Stimulated activated naive B cell treated with anti-CD40 and anti-IgM and Interleukin-4, amounts not matched to agents 10 μg/mL and 1 μg/mL and 100 μg/mL, for 72 hours (primary cell): ENCODE measurements at places on chromosomes 2 and 18.

GRCh38 chr18:57889841-57890240 lies 86.7 kb upstream of the ATP8B1 start:
- DNase-seq: no peak

GRCh38 chr2:75055820-75056675 lies 97.6 kb downstream of the POLE4 start:
- DNase-seq: no peak

GRCh38 chr2:200406379-200406778 lies 99.9 kb downstream of the SPATS2L start:
- no peak for DNase-seq

GRCh38 chr2:24626131-24626530 lies 135.1 kb downstream of the NCOA1 start:
- DNase-seq: no peak

- no peak for DNase-seq
These were observed 91.2 kb downstream of the HDAC4 start for GRCh38 chr2:239309398-239310245.

- DNase-seq: no peak
These were observed 127.5 kb upstream of the MMADHC start for GRCh38 chr2:149715005-149715592.

DNA sequence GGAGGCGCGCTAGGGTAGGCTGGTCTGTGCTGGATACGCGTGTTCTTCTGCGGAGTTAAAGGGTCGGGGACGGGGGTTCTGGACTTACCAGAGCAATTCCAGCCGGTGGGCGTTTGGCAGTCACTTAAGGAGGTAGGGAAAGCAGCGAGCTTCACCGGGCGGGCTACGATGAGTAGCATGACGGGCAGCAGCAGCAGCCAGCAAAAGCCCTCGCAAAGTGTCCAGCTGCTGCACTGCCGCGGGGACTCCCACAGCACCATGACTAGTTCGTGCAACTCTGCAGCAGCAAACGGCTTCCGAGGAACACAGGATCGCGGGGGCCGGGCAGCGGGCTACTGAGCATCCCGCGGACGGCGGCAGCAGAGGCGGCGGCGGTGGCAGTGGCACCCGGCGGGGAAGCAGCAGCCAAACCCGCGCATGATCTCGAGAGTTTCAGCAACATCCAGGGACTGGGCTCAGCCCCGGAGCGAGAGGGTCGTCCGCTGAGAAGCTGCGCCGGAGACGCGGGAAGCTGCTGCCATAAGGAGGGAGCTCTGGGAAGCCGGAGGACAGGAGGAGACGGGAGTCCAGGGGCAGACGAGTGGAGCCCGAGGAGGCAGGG lies 368 bp downstream of the TMEFF2 start:
- no peak for DNase-seq

DNA sequence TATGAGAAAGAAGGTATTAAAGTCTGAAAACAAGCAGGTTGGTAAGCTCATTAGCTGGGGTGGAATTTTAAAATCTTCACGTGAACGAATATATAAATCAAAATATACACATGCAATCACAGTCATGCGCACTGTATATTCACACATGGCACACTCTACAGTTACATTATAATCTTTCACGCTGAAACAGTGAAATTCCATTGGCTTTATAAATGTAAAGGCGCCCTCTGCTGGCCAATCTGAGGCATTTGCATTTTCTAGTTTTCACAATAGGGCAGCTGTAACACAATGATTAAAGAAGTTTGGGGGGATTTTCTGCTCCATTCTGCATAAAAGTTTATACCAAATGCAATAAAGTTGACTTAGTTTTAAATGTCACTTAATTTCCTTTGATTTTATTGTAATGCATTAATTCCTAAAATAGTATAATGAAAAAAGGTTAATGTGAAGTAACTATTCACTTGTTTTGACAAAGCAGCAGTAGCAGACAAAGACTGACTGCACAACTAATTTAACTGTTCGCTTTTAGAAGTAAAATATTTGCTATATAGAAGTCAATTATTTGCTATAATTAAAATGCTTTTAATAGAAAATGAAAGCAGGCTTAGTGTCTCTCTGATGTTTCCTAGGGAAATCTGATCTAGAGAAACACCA lies 17.2 kb downstream of the IFIH1 start:
- DNase-seq: no peak

DNA sequence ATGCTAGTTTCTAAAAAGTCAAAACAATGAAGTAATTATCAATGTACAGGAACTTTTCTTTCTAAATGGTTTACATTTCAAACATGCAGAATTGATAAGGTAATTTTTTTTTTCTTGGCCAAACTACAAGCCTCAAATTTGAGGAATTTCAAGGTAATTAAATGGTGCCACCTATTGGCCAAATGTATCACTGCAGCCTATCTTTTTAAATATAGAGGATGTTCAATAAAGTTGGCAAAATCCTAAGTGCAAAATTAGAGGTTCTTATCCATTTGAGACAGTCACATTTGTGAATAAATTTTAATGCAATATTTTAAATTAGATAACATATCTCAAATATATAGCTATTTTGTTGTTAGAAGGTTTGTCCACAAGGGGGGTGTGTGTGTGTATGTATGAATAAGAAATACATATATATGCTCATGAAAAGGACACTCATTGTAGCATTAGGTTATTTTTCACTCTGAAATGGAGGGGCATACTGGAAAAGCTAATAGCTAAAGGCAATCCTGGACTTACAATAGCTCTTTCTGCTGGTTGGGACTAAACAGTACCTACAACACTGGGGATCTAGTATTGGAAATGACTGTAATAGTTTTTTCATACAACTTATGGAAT lies 26.2 kb downstream of the MMADHC start:
- DNase-seq: no peak

DNA sequence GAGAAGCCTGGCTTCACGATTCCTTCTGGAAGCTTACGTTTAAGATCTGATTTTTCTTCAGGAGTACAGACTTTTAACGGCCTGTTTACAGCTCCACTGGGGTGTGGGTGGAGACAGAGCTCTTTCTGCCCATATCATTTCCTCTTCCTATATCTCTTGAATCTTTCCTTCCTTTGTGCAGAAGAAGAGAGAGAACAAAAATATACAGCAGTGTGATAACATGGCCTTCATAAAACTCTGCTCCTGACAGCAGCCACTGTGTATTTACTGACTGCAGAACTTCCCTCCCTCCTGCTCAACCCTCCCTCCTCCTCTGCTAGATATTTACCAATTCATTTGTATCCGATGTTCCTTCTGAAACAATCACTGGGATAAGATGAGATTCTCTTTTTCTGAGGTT lies 34.1 kb upstream of the REEP1 start:
- DNase-seq: no peak

DNA sequence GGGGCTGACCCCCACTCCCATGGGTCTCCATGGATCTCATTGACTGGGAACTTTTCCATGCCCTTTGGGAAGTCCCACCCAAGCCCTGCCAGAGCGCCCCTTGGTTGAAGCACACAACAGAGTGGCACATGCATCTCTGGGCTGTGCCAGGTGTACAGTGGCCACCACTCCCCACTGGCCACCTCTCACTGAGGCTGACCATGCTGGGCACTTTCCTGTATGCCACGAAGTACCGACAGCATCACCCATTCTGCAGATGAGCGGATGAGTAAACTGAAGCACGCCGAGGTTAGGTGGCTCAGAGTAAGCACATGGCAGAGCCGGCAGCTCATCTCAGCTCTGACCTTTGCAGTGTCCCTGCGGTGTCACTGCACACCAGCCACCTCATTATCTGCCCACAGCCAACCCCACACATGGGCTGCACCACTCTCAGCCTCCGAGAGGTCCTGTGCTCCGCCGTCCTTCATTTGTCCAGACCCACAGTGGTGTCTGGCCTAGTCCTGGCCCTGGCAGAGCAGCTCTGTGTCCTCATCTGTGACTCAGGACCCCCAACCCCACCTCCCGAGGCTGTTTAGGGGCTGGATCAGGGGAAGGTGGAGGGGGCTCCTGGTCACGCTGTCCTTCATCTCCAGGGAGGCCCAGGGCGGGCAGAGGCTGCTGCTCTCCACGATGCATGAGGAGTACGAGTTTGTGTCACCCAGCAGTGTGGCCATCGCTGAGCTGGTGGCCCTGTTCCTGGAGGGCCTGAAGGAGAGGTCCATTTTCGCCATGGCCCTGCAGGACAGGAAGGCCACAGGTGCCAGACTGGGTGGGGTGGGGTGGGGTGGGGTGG lies 18.0 kb upstream of the GPR17 start:
- no peak for DNase-seq

GRCh38 chr18:62828091-62828640 lies 112.8 kb downstream of the PHLPP1 start:
- DNase-seq: no peak

- peak; percentile 39 for DNase-seq
These were observed 31.8 kb upstream of the INPP4A start for GRCh38 chr2:98412751-98413458.

DNA sequence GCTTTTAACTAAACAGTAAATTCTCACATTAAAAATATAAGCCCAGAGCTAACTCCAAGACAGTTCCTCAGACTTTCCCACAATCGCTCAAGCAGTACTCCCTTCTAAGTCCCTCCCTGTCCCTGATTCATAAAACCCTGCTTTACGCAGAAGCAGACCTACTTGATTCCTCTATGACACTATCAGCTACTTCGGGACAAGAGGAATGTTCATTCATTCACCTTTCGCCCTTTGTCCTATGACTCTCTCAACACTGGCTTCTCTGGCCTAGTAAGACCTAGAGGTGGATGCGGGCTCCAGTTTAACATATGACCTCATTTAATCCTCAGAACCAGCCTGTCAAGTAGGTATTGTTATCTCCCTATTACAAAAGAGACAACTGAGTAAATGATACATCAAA lies 10.2 kb downstream of the LPIN2 start:
- DNase-seq: no peak

DNA sequence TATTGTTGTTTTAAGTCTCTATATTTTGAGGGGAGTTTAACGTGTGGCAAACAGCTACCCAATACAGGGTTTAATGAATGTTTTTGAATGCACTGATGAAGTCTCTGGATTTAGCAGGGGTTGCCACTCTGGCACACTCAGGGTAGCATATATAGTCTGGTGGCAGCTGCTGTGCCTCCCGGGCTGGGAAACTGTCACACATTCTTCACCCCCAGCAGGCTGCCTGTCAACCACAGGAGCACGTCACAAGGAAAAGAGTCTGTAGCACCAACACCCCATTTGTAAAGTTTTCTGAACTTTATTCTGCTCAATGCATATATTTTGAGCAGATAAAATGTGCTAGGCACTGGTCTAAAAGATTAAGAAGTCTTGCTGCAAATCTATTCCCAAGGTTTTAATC lies 39.3 kb downstream of the NGEF start:
- DNase-seq: no peak

DNA sequence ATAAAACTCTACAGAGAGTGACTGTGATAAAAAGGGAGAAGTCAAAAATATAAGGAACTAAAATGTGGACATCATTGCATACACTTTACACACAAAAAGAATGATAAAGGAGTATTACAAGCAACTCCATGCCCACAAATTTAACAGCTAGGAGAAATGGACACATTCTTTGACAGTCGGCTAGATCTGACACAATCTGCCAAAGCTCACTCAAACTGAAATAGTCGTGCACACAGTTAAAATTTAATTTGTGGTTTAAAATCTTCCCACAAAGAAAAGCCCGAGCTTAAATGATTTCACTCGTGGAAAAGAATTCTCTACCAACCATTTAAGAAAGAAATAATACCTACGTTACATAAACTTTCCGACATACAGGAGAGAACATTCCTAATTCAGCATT lies 132.4 kb downstream of the ZAP70 start:
- no peak for DNase-seq

DNA sequence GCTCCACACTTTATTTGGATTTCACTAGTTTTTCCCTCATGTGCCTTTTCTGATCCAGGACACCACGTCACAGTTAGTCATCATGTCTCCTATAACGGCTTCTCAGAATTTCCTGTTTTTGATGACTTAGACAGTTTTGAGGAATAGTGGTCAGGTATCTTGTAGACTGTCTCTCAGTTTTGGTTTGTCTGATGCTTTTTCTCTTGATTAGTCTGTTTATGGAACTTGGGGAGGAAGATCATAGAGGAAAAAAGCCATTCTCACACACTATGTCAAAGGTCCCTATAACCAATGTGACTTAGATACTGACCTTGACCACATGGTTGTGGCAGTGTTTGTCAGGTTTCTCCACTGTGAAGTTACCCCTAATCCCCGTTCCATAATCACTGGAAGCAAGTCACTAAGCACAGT lies 89.0 kb downstream of the RAPH1 start:
- no peak for DNase-seq

GRCh38 chr2:239765076-239765845 lies 259.9 kb downstream of the NDUFA10 start:
- no peak for DNase-seq

GRCh38 chr18:44771956-44772917 lies 91.5 kb downstream of the SETBP1 start:
- DNase-seq: no peak

DNA sequence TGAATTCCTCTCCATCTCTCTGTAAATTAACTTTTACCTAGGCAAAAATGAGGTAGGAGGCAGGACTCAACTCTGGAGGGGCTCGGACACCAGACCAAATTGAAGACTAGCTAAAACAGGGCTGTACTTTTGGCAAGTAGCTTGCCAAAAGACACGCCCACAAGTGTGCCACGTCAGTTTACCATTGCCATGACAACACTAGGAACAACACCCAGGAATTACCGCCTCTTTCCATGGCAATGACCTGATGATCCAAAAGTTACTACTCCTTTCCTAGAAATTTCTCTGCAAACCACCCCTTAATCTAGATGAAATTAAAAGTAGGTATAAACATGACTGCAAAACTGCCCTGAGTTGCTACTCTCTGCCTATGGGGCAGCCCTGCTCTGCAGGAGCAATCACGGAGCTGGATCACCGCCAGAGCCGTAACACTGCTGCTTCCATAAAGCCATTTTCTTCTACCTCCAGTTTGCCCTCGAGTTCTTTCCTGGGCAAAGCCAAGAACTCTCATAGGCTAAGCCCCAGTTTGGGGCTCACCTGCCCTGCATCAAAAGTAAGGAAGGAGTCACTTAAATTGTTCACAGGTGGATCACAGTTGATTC lies 66.0 kb upstream of the FAM136A start:
- no peak for DNase-seq

DNA sequence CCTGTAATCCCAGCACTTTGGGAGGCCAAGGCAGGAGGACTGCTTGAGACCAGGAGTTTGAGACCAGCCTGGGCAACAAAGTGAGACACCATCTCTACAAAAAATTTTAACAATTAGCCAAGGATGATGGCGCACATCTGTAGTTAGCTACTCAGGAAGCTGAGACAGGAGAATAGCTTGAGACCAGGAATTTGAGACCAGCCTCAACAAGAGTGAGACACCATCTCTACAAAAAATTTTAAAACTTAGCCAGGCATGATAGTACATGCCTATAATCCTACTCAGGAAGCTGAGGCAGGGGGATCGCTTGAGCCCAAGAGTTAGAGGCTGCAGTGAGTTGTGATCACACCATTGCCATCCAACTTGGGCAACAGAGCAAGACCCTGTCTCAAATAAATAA lies 7.0 kb downstream of the MEMO1 start:
- no peak for DNase-seq

- no peak for DNase-seq
These were observed 153.9 kb upstream of the NDUFV2 start for GRCh38 chr18:8948471-8949149.
